ENCODE measurements at places on chromosomes 4 and X. TPM values are rescaled to one million over a fixed set of nuclear protein-coding genes. Genes with fewer than 3 reads are reported as not detected.

The NSG1 gene
- 2.6 TPM for total RNA-seq

The ALAS2 gene
- total RNA-seq = 5.6 TPM

The FOXO4 gene
- total RNA-seq = 37.4 TPM

The ADGRG4 gene
- 0.05 TPM for total RNA-seq

The TEX13C gene
- total RNA-seq = not detected

The XAGE1A gene
- not detected for total RNA-seq

The FATE1 gene
- total RNA-seq = 0.67 TPM

The VEGFC gene
- 15.0 TPM for total RNA-seq

The SLC10A6 gene
- 1.3 TPM for total RNA-seq

The FANCB gene
- total RNA-seq = 0.46 TPM

The FREM3 gene
- total RNA-seq = not detected

The USP17L19 gene
- not detected for total RNA-seq

The PRSS12 gene
- 0.05 TPM for total RNA-seq

The MAGEA10 gene
- not detected for total RNA-seq

The SSX4B gene
- not detected for total RNA-seq

The ARL9 gene
- not detected for total RNA-seq

The CXCL6 gene
- total RNA-seq = 0.22 TPM

The MAGEC2 gene
- not detected for total RNA-seq

The SCD5 gene
- total RNA-seq = 2.1 TPM

The RTL9 gene
- 0.35 TPM for total RNA-seq

The TKTL2 gene
- total RNA-seq = not detected

The SLITRK4 gene
- total RNA-seq = 22.1 TPM

The HHIP gene
- 0.30 TPM for total RNA-seq

The VCX3A gene
- not detected for total RNA-seq

The PDE5A gene
- total RNA-seq = 20.0 TPM

The ARMCX4 gene
- total RNA-seq = 7.4 TPM
